ENCODE measurements at places on chromosomes 16 and 17.

GRCh38 chr16:23124315-23124714, 24.9 kb downstream of the USP31 start:
- peak; percentile 75 for DNase-seq

- peak; percentile 45 for DNase-seq
Observed at GRCh38 chr17:50396261-50397110, 837 bp downstream of the LRRC59 start.

GRCh38 chr16:77117707-77118106, 73.3 kb upstream of the MON1B start:
- DNase-seq: no peak

GRCh38 chr16:1026784-1027500, 45.4 kb downstream of the SOX8 start:
- no peak for DNase-seq

- DNase-seq: no peak
Observed at GRCh38 chr17:74099442-74100340, 103.8 kb upstream of the RPL38 start.

- no peak for DNase-seq
Observed at GRCh38 chr16:70393662-70394061, 45.2 kb downstream of the ST3GAL2 start.

DNA sequence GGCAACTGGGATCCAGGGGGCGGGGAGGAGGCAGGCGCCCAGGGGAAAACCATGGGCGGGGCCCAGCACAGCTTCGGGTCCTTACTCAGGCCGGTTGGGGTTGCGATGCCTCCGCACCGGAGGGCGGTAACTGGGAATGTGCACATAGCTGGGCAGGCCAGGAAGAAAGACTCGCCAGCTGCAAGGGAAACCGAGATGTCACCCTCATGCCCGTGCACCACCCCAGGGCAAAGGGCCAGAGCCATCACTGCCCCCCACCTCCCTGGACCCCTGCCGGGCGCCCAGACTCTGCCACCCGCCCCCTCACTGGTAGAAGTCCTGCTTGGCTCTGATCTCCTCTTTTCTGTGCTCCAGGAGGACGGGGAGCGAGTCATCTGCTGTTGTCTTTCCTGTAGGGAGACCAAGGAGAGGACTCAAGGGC, 6.7 kb downstream of the ALOX12B start:
- no peak for DNase-seq

DNA sequence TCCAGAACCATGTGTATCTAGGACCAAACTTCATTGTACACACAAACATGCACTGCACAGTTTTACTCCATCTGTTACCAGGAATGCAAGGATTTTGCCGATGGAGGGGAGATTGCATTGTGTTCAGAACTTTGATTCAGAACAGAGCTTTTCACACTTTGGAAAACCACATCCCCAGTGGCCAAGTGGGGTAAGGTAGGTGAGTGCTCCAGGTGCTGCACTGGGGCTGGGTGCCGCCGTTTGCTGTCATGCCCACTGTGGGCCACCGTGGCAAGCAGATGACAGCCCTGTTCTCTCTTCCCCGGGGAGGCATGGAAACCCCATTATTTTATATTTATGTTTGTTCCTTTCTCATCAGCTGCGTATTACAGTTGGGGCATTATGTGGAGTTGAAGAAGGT, 29.3 kb upstream of the JPH3 start:
- no peak for DNase-seq

DNA sequence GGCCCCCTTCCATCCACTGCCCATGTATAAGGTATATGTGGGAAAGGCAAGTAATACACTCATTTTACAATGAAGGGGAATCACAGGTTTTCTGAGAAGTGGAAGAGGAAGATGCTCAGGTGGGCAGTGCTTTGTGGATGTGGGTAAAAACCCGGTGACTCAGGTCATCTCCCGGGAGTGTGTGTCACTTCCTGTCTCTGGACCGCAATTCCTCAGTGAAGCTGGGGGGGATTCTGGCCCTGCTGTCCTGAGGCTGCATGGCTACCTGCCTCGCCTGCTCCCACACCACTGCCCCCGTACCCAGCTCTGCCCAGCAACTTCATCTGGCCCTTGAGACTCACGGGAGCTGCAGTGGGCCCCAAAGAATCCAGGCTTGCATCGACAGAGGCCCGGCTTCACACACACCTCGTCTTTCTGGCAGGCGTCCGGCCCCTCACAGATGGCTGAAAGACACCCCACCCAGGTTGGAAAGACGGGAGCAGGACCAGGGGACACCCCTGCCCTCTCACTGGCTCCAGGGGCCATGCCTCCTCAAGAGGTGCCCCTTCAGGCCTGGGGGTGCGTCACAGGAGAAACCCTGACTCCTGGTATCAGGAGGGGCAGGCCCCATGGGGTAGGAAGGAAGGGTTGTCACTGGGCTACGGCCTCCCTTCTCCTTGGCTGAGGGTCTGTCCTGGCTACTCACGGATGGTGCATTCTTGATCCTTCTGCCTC, 882 bp downstream of the SCARF1 start:
- DNase-seq: peak; percentile 60

Data from fibroblast of skin of back (primary cell).